Bronchial smooth muscle cell (primary cell): ENCODE measurements at places on chromosomes 4 and X. TPM values are rescaled to one million over a fixed set of nuclear protein-coding genes. Genes with fewer than 3 reads are reported as not detected.

The PRR32 gene
- not detected in 2 replicates for total RNA-seq

The RTL5 gene
- 3.2 and 5.1 TPM in 2 replicates for total RNA-seq

The TRPC3 gene
- 0.32 and 0.34 TPM in 2 replicates for total RNA-seq

The RAP2C gene
- total RNA-seq: 13.0 and 14.3 TPM in 2 replicates

The STS gene
- total RNA-seq: 2.2 and 2.5 TPM in 2 replicates

The SYNPO2 gene
- total RNA-seq: 0.94 and 1.3 TPM in 2 replicates

The PFKFB1 gene
- 0.16 TPM in 1 of 2 replicates, not detected in the other for total RNA-seq

The USP9X gene
- total RNA-seq: 78.2 and 92.4 TPM in 2 replicates

The FGFBP2 gene
- not detected in 2 replicates for total RNA-seq

The PDGFRA gene
- 529 and 975 TPM in 2 replicates for total RNA-seq

The PLCXD1 gene
- 6.2 and 7.9 TPM in 2 replicates for total RNA-seq

The SCOC gene
- 16.8 and 44.4 TPM in 2 replicates for total RNA-seq

The OTUD5 gene
- total RNA-seq: 34.4 and 38.6 TPM in 2 replicates

The CFAP299 gene
- total RNA-seq: 5.4 and 8.3 TPM in 2 replicates

The PDLIM3 gene
- 9.5 and 44.7 TPM in 2 replicates for total RNA-seq

The NLGN4X gene
- total RNA-seq: 0.09 TPM in 1 of 2 replicates, not detected in the other

The BANK1 gene
- 0.17 and 0.32 TPM in 2 replicates for total RNA-seq

The TEX13B gene
- total RNA-seq: not detected in 2 replicates

The SPP1 gene
- total RNA-seq: 0.09 and 0.47 TPM in 2 replicates
